K562 (cell line): ENCODE measurements at places on chromosomes 1 and 21. TPM values are rescaled to one million over a fixed set of nuclear protein-coding genes. Genes with fewer than 3 reads are reported as not detected.

Gene UTS2
- polyA plus RNA-seq = 0.07 TPM in 1 of 2 replicates, not detected in the other

Gene FCRL1
- polyA plus RNA-seq = not detected in 2 replicates

Gene OR6F1
- polyA plus RNA-seq = not detected in 2 replicates

Gene ADAMTSL4
- polyA plus RNA-seq = 104 and 137 TPM in 2 replicates

Gene PTAFR
- 0.32 and 0.52 TPM in 2 replicates for polyA plus RNA-seq

Gene FBXO28
- polyA plus RNA-seq = 17.6 and 19.2 TPM in 2 replicates

Gene VANGL2
- 3.7 and 3.9 TPM in 2 replicates for polyA plus RNA-seq

Gene FPGT
- 12.1 and 14.6 TPM in 2 replicates for polyA plus RNA-seq

Gene ZNF695
- 6.4 and 11.1 TPM in 2 replicates for polyA plus RNA-seq

Gene RSPH1
- polyA plus RNA-seq = not detected in 2 replicates

Gene CDC20
- polyA plus RNA-seq = 141 and 146 TPM in 2 replicates

Gene PRDM16
- polyA plus RNA-seq = not detected in 2 replicates

Gene FCRLB
- 2.1 and 4.6 TPM in 2 replicates for polyA plus RNA-seq

Gene CAMK2N1
- polyA plus RNA-seq = 0.45 and 0.52 TPM in 2 replicates

Gene AGMAT
- not detected in 2 replicates for polyA plus RNA-seq

Gene CDC73
- polyA plus RNA-seq = 28.8 and 30.1 TPM in 2 replicates

Gene GPR52
- polyA plus RNA-seq = 0.31 TPM in 1 of 2 replicates, not detected in the other

Gene RNU1-3
- polyA plus RNA-seq = not detected in 2 replicates

Gene LRRC3
- 0.03 TPM in 1 of 2 replicates, not detected in the other for polyA plus RNA-seq

Gene HORMAD1
- not detected in 2 replicates for polyA plus RNA-seq

Gene CCDC18
- 20.2 and 24.7 TPM in 2 replicates for polyA plus RNA-seq

Gene LRRC8D
- polyA plus RNA-seq = 14.7 and 15.9 TPM in 2 replicates

Gene FMN2
- polyA plus RNA-seq = 0.16 and 0.40 TPM in 2 replicates

Gene ANGPTL1
- polyA plus RNA-seq = not detected in 2 replicates

Gene TRIM67
- 0.22 and 0.60 TPM in 2 replicates for polyA plus RNA-seq

Gene LCE2C
- polyA plus RNA-seq = not detected in 2 replicates

Gene CYP4Z1
- polyA plus RNA-seq = not detected in 2 replicates

Gene ANGPTL3
- not detected in 2 replicates for polyA plus RNA-seq

Gene PPIAL4G
- polyA plus RNA-seq = not detected in 2 replicates

Gene CYP2J2
- polyA plus RNA-seq = not detected in 2 replicates

Gene CFHR2
- polyA plus RNA-seq = not detected in 2 replicates

Gene LENEP
- 0.23 and 0.35 TPM in 2 replicates for polyA plus RNA-seq

Gene CFAP57
- polyA plus RNA-seq = 0.05 TPM in 1 of 2 replicates, not detected in the other

Gene TARDBP
- 403 and 515 TPM in 2 replicates for polyA plus RNA-seq
